ENCODE measurements at places on chromosomes 3 and 15.

- DNase-seq, result no peak
These were observed 612.9 kb downstream of the ROBO1 start for GRCh38 chr3:79154865-79155264.

GRCh38 chr15:60795471-60795870 is 316.5 kb upstream of the ICE2 start:
- no peak for DNase-seq

- DNase-seq, result no peak
These were observed 625.5 kb downstream of the NAALADL2 start for GRCh38 chr3:175484666-175485065.

DNA sequence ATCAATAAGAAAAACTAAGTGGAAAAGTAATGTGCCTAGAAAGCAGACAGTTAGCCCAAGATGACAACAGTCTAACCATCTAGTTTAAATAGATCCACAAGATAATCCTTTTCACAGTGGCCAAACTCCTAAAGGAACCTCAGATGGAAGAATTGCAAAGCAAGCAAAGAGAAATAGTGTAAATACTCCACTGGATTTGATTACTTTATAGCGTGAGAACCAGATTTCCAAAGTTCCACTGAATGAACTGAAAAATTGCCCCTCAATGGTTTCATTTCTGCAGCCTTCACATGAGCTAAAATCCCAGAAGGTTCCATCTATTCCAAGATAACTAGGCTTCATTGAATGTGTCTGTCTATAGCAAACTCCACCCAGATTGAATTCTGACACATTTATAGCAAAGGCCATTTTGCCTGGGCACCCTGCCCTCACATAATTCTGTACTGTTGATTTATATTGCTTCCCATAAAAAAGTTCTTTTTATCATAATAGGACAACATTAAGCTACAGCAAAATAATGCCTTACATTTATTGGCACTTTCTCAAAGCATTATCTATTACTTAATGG is 129.7 kb upstream of the THBS1 start:
- no peak for DNase-seq

GRCh38 chr15:40279437-40280141 is 3.3 kb downstream of the ANKRD63 start:
- peak; percentile 44 for DNase-seq

DNA sequence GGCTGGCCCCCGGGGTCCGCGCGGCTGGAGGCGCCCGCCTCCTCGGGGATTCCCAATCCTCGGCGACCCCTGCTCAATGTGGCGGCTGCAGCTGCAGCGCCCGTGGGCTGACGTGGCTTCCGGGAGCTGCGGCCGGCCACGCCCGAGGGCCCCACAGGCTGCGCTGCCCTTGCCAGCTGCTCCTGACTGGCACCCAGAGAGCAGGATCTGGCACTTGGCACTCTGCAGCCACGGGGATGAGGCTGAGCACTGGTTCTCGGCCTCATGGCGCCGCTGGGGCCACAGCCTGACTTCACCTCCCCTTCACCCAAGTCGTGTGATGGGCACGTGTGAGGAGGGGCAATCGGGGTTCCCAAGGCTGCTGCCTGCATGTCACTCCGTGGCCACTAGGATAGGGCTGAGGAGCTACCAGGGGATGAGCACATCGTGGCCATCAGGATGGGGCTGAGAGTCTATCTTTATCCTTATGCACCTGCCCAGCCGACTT is 267.8 kb upstream of the FRG2C start:
- no peak for DNase-seq

GRCh38 chr3:15602146-15602536 is 596 bp downstream of the BTD start:
- DNase-seq, result no peak

GRCh38 chr3:28924744-28925360 is 356.0 kb upstream of the RBMS3 start:
- DNase-seq, result no peak

DNA sequence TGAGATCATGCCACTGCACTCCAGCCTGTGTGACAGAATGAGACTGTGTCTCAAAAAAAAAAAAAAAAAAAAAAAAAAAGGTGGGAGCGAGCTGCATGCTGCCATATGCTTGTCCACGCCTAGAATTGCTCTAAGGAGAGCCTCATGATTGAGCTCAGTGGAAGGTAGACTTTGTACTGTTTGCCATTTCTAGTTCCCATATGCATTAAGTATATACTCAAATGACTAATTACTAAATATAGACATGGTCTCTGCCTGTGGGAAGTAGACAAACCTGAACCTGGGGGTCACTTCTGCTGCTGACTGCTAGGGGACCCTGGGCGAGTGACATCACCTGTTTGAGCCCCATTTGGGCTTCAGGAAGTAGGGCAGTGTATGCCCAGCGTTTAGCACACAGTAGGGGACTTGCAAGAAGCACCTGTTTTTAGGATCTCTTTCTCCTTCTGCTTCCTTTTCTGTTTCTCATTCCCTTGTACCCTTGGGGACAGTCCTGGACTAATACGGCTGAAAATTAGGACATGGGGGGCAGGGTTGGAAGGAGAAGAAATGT is 27.2 kb downstream of the PRKCD start:
- no peak for DNase-seq

DNA sequence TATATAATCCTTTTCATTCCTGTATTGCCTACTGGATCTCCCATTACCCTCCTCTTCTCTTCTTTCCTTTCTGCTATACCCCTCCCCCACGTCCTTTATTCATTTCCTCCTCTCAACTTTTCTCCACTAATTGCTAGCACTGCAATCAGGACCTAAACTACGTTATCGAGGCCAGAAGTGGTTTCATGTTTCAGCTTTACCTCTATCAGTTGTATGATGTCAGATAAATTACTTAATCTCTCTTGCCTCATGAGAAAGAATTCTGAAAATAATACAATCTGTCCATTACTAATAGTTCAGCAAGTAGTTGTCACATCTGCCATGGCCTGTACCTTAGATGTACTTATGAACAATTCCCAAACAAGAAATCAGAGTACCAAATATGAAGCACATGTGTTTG is 10.6 kb downstream of the POPDC2 start:
- no peak for DNase-seq

DNA sequence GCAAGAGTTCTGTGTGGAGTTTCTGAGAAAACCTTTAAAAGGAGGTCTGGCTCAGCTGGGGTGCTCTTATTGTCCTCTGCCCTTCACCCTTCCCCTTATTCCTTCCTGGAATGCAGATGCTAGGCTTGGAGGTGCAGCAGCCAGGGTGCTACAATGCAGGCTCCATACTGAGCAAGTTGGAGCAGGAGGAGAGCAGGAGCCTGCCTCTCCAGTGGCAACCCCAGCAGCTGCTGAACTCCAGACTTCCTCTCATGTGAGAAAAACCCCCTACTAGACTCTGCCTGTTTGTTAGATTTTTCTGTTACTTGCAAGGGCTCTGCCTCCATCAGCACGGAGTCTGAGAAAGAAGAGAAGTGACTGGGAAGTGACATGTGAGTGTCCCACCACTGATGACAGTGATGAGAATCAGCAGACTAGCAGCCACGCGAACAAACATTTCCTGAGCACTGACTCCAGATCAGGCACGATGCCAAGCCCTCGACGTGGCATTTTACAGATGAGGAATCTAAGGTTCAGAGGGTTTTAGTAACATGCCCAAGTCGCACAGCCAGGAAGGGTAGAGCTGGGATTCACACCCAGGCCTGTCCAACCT is 16.1 kb upstream of the RARRES1 start:
- no peak for DNase-seq

GRCh38 chr15:25735550-25736384 is 127.4 kb downstream of the ATP10A start:
- no peak for DNase-seq

- no peak for DNase-seq
These were observed 25.4 kb upstream of the CHMP2B start for GRCh38 chr3:87201727-87202126.

- DNase-seq, result no peak
These were observed 541.3 kb downstream of the UNC13C start for GRCh38 chr15:54519577-54519976.

DNA sequence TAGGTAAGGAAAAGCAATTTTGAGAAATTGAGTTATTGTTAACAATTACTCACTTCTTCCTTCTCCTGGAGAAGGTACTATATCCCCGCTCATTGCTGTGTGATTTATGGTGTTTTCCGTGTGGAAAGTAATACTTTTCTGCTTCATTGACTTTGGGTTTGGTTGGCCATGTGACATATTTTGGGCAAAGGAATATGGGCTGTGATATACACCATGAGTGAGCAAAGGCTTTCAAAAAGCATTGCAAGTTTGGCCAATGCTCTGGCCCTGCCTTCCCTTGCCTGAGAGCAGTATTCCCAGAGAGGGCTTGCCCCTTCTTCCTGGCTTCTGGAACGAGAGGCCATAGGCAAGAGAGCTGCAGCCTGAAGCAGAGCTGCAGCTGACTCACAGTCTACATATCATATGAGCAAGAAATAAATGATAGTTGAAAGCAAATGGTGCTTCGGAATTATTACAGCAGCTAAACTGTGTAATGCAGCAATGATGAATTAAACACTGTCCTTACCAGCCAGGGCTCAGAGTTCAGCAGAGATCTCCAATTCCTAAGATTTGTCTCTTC is 216.8 kb upstream of the CD96 start:
- no peak for DNase-seq

- DNase-seq, result no peak
These were observed 104.4 kb downstream of the LRRK1 start for GRCh38 chr15:101023501-101024072.

- DNase-seq, result no peak
These were observed 155.4 kb upstream of the CCDC54 start for GRCh38 chr3:107221856-107222255.

DNA sequence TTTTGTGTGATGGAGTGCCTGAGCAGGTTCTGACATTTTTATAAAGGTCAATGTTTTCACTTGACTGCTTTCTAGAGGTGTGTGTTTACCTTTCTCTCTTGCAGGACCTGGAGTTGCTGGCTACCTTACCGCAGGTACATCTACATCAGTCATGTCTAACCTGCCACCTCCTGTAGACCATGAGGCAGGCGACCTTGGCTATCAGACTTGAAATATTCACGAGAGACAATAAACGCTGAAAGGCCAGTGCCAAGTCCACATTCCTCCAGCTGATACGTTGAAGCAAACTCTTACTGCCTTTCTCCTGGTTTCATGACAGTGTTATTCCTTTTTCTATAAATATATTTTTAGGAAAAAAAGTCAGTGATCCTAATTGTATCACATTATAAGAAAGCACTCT is 59.0 kb upstream of the ACKR4 start:
- DNase-seq, result no peak

GRCh38 chr3:163632722-163633121 is 1445.6 kb downstream of the SI start:
- DNase-seq, result no peak

DNA sequence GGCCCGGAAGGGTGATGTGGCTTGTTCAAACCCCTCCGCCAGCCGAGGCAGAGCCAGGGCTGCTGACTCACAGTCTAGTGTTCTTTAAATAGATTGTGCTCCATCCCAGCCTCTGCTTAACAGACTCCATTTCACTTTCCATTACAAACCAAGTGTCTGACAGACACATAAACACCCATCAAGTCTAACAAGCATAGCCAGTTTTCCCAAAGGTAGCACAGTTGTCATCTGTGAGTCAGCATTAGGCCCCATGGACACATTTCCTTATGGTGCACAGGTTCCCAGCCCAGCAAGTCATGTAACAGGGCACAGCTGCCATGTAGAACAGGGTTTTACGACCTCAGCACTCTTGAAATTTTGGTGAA is 109.9 kb upstream of the RAP2B start:
- no peak for DNase-seq

GRCh38 chr15:56165234-56165633 is 78.4 kb downstream of the RFX7 start:
- no peak for DNase-seq

DNA sequence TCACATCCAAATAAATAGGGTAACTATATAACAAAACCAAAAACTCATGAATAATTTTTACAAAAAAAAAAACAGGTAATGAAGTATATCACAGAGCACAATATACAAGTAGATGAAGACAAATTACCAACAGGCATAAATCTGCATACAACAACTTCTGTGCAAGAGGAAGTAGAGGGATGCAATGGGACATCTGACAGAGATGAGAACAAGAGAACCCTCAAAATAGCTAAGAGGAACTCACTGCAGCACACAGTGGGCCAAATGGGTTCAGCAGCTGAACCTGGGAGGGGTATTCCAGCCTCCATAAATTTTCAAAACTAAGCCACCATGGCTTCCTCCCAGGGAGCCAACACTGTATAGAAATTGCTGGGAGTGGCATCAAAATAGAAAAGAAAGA is 9.6 kb upstream of the BTLA start:
- DNase-seq, result no peak

GRCh38 chr3:36650271-36650671 is 114.1 kb downstream of the DCLK3 start:
- DNase-seq, result no peak

DNA sequence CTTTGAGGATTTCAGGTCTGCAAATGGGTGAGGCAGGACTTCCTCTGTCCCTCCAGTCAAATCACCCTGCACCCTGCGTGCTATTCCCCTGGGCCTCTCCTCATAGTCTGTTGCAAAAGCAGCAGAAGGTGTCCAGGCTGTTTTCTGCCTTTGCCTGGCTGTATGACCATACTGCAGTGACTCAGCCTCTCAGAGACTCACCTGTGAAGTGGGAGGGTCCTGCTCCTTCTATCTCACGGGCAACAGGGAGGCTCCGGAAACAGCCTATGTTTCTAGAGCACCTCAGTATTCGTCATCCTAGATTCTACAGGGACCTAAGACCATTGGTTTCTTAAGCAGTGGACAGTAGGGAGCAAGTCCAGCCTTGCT is 216.4 kb downstream of the TLE3 start:
- no peak for DNase-seq

DNA sequence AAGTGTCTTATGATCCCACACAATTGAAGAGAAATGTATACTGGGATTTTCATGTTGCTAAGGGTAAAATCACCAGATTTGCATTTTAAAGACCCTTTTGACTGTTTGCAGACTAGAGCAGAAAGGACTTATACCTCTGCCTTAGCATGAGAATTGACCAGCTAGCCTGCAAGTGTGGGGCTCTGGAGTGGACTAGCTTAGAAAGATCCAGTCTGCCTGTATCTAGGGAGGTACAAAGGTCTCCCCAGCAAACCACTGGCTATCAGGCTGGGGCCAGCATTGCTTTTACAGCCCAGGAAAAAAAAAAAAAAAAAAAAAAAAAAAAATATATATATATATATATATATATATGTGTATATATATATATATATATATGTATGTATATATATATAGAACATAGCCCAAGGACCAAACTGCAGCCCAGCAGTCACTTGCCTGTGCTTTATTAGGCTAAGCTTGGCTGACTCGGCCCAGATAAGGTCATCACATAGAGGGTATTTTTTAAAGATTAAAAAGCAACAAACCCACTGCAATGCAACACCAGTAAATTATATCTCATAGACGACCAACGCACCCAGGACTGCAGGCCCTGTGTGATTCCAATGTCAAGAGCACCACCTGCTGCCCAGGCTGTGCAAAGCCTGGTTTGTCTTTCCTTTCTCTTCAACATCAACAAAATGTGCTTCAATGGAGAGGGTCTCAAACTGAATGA is 63.7 kb downstream of the DCLK3 start:
- no peak for DNase-seq

GRCh38 chr15:86229306-86229705 is 149.6 kb downstream of the AGBL1 start:
- no peak for DNase-seq

GRCh38 chr15:99326235-99326634 is 75.0 kb downstream of the LRRC28 start:
- DNase-seq, result no peak

- DNase-seq, result no peak
These were observed 234.0 kb downstream of the NR2F2 start for GRCh38 chr15:96564546-96564945.

- peak; percentile 42 for DNase-seq
These were observed 1.9 kb upstream of the VWA5B2 start for GRCh38 chr3:184227481-184227935.
